Type B pancreatic cell (in vitro differentiated cells): ENCODE measurements at places on chromosomes 3 and 15. TPM values are rescaled to one million over a fixed set of nuclear protein-coding genes. Genes with fewer than 3 reads are reported as not detected.

The CCR3 gene
- 0.14 TPM in 1 of 2 replicates, not detected in the other for total RNA-seq

DNA sequence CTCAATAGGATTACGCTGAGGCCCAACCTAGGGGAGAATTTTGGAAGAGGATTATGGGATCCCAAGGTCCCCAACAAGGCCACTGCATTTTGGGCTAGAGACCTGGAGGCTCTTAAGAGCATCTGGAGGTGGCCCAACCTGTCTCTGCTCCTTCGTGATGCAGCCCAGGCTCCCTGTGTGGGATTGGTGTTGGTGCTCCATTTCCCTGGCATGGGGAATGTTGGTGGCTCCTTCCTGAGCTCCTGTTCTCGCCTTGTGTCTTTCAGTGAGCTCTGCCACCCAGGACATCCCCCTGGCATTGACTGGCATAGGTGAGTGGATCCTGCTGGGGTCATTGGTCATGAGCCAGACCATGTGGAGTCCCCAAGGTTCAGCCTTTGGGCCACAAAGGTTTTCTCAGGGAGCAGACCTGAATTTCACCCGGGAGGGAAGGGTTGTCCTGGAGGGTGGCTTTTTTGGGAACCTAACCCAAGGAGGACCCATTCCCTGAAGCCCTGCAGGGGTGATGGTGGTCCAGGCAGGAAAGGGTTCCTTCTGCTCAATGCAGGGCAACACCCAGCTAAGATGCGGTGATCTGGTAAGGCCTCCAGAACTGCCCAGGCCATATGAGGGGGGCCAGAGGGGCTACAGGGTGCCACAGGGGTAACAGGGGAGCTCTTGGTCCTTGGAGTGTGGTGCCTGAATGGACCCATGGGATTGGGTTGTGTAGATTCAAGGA is 202.5 kb downstream of the UBE3A start:
- H3K4me3 ChIP-seq = no peak overlapping the region
- no peak overlapping the region for H3K27ac ChIP-seq
- no peak for DNase-seq
- H3K27me3 ChIP-seq = no peaks in the 10 kb centered on the region
- no peaks in the 10 kb centered on the region for H3K36me3 ChIP-seq
- H3K4me1 ChIP-seq = no peaks in the 10 kb centered on the region

GRCh38 chr3:174417573-174417972 is 441.6 kb upstream of the NAALADL2 start:
- H3K36me3 ChIP-seq = no peaks in the 10 kb centered on the region
- H3K4me3 ChIP-seq = no peak overlapping the region
- H3K27ac ChIP-seq = no peak overlapping the region
- no peak for DNase-seq

DNA sequence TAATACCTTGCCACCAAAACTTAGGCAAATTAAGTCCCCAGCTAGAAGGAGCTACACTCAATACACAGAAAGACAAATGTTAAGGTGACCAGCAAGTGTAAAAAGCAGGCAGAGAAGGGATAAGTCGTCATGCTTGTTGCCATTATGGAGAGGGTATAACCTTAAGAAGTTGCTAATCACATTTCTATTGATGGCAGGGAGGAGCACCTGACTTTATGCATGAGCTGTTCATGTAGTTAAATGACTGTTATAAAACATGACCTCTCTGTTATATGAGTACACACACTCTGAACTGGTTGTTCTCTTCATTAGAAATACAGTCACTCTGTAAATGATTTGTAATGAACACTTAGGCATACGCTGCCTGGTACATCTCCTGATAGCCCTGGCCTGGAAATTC is 6.6 kb upstream of the CCNL1 start:
- peak overlapping the region; percentile 14 for H3K27ac ChIP-seq
- H3K4me1 ChIP-seq = no peaks in the 10 kb centered on the region
- no peak for DNase-seq
- H3K36me3 ChIP-seq = no peaks in the 10 kb centered on the region

- no peak overlapping the region for H3K4me3 ChIP-seq
- no peaks in the 10 kb centered on the region for H3K27me3 ChIP-seq
- H3K4me1 ChIP-seq = no peaks in the 10 kb centered on the region
- no peak overlapping the region for H3K27ac ChIP-seq
- DNase-seq = no peak
- H3K36me3 ChIP-seq = no peaks in the 10 kb centered on the region
These were observed 58.0 kb upstream of the TEX9 start for GRCh38 chr15:56307180-56307579.

- no peak overlapping the region for H3K27ac ChIP-seq
- no peaks in the 10 kb centered on the region for H3K27me3 ChIP-seq
- no peak overlapping the region for H3K4me3 ChIP-seq
- DNase-seq = no peak
- no peaks in the 10 kb centered on the region for H3K36me3 ChIP-seq
These were observed 975.4 kb downstream of the ZPLD1 start for GRCh38 chr3:103410231-103410630.

GRCh38 chr3:124113485-124113884 is 121.6 kb upstream of the ROPN1 start:
- no peak overlapping the region for H3K27ac ChIP-seq
- peaks cover 22% of the 10 kb centered on the region for H3K4me1 ChIP-seq
- DNase-seq = no peak
- H3K4me3 ChIP-seq = no peak overlapping the region
- peaks cover 4% of the 10 kb centered on the region for H3K36me3 ChIP-seq

GRCh38 chr15:75059607-75060006 is 36.2 kb downstream of the PPCDC start:
- peaks cover 15% of the 10 kb centered on the region for H3K4me1 ChIP-seq
- H3K36me3 ChIP-seq = peaks cover 7% of the 10 kb centered on the region
- H3K27ac ChIP-seq = no peak overlapping the region
- DNase-seq = no peak
- H3K27me3 ChIP-seq = no peaks in the 10 kb centered on the region

DNA sequence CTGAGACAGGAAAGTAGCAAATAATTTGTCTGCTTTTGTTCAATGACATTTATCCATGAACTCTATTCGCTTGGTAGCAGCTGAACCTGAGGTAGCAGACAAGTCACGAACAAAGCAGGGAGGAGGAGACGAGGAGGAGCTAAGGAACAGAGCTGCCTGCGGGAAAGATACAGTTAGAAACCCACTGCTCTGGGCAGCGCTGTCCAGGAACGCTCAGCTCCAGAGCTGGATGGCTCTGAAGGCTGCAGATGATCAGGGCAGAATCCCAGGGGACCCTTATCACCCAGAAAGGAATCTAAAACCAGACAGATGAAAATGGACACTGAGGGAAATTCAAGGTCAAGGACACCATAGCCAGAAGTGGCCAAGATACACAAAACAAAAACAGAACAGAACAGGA is 257.8 kb downstream of the CD47 start:
- no peak overlapping the region for H3K4me3 ChIP-seq
- H3K27me3 ChIP-seq = no peaks in the 10 kb centered on the region
- H3K27ac ChIP-seq = no peak overlapping the region
- H3K4me1 ChIP-seq = peaks cover 9% of the 10 kb centered on the region
- no peak for DNase-seq
- no peaks in the 10 kb centered on the region for H3K36me3 ChIP-seq

DNA sequence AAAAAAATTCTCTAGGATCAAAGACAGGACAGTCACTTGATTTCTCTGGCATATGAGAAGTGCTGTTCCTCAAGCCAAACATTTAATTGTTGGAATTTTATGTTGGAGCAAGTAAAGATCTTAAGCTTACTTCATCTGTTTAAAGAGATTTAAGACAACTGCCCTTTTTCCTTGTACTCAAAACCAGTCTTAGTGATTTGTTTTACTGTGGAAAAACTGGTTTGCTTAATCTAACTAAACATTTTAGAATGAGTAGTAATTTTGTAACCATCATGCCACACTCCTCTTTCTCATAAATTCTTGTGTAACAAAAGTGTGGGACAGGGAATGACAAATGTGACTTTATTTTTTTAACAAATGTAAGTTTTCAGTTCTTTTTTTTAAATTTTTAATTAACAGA is 18.4 kb downstream of the PRKCI start:
- no peak for DNase-seq
- peak overlapping the region; percentile 88 for H3K27ac ChIP-seq
- no peaks in the 10 kb centered on the region for H3K27me3 ChIP-seq
- H3K4me3 ChIP-seq = peak overlapping the region; percentile 17
- H3K4me1 ChIP-seq = peaks cover 5% of the 10 kb centered on the region

The APBA2 gene
- 8.5 and 33.3 TPM in 2 replicates for total RNA-seq

DNA sequence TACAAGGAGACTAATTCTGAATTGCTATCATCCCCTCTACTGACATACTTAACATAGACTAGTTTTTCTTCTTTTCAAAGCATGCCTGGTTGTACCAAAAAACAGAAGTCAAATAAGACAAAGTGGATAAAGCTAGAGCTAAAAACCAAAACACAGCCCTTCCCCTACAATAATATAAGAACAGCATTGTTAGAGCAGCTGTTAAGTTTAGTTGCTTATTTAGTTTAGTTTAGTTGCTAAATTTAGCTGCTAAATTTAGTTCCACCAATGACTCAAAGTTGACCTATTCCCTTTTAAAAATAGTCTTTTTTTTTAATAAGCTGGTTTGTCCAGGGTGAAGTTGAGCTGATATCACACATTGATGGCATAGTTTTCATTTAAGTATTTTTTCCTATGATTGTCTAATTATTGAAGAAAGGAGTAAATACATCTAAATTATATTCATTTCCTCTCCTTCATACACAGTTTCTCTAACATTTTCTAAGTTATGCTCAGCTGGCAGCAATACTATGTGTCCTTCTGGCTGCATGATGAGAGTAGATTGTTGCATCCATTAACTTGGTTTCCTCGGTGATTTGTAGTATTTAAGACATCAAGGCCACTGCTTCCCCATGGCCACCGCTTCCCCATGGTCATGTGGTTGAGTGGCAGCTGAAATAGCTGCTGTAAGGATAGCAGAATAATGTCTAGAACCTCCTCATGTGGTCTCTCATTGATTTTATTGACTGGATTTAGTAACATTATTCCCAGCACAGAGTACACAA is 718.6 kb upstream of the NECTIN3 start:
- H3K27me3 ChIP-seq = no peaks in the 10 kb centered on the region
- H3K27ac ChIP-seq = no peak overlapping the region
- H3K36me3 ChIP-seq = no peaks in the 10 kb centered on the region
- H3K4me1 ChIP-seq = peaks cover 4% of the 10 kb centered on the region

The WNT5A gene
- total RNA-seq = 62.0 and 99.3 TPM in 2 replicates

DNA sequence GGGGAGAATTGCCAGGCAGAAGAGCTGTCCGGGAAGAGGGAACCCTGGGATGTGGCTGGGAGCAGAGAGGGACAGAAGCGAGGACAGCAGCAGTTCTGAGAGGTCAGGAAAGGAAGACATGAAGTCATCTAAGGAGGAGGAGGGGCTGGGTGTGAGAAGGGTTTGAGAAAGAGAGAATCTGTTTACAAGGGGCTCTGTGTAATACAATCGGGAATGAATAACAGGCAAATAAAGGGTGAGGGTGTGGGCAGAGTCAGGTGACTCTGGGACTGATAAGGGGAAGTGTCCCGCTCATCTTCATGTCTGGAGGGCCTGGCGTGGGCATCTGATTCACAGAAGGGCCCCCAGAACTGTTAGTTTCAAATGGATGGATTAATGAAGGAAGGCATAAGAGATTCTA is 191.3 kb downstream of the XXYLT1 start:
- H3K36me3 ChIP-seq = no peaks in the 10 kb centered on the region
- no peak overlapping the region for H3K4me3 ChIP-seq
- H3K4me1 ChIP-seq = peaks cover 43% of the 10 kb centered on the region
- no peak for DNase-seq

- no peaks in the 10 kb centered on the region for H3K36me3 ChIP-seq
- H3K27ac ChIP-seq = no peak overlapping the region
- H3K4me1 ChIP-seq = peaks cover 6% of the 10 kb centered on the region
- DNase-seq = no peak
- H3K4me3 ChIP-seq = no peak overlapping the region
- H3K27me3 ChIP-seq = no peaks in the 10 kb centered on the region
These were observed 28.7 kb downstream of the CACNA2D2 start for GRCh38 chr3:50474717-50475116.

- DNase-seq = no peak
- no peaks in the 10 kb centered on the region for H3K4me1 ChIP-seq
- peak overlapping the region; percentile 37 for H3K27ac ChIP-seq
- peaks cover 3% of the 10 kb centered on the region for H3K27me3 ChIP-seq
- H3K36me3 ChIP-seq = no peaks in the 10 kb centered on the region
- no peak overlapping the region for H3K4me3 ChIP-seq
These were observed 352.5 kb downstream of the DIPK2A start for GRCh38 chr3:144324076-144324475.

The CPN2 gene
- total RNA-seq = not detected in 2 replicates
